ENCODE measurements at places on chromosomes 1 and 21.

GRCh38 chr21:31110430-31110829 lies 72.2 kb upstream of the KRTAP19-8 start:
- no peak for DNase-seq

DNA sequence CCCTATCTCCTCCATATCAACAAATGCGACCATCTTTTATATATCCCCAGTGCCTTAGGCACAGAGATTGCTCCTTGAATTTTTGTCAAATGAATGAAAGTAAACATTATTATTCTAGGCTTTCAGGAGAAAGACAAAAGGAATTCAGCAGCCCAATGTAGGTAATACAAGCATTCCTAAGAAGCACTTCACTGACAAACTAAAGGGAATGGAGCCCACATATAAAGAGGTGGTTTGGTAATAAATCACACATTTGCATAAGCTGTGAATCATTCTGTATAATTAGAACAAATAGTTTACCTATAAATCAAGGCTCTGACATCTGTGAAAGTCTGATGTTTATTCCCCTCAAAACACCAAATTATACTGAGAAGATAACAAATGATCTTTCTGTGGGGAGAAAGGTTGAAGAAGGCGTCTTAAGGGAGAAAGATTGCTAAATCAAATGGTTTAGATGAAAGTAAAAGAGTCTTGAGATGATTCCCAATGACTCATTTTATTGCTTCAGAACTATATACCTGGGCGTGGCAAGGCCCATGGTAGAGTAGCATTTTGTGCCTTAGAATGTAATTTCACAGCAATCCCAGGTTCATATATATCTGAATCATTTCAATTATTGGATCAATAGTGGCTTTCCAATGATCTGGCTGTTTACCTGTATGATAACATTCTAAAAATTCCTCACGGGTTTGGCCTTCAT lies 558.1 kb downstream of the AGBL4 start:
- no peak for DNase-seq

DNA sequence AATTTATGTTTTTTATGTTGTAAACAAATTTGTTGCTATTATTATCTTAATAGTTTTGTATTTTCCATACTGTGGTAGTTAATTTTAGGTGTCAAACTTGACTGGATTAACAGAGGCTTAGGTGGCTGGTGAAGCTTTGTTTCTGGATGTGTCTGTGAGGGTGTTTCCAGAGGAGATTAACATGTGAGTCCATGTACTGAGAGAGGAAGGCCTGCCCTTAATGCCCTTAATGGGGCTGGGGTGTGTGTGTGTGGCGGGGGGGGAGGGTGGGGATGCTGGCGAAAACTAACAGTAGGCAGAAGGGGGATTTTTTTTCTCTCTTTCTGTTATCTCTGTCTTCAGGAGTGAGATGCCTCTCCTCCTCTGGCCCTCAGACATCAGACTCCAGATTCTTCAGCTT lies 1.9 kb downstream of the OR14A16 start:
- no peak for DNase-seq

DNA sequence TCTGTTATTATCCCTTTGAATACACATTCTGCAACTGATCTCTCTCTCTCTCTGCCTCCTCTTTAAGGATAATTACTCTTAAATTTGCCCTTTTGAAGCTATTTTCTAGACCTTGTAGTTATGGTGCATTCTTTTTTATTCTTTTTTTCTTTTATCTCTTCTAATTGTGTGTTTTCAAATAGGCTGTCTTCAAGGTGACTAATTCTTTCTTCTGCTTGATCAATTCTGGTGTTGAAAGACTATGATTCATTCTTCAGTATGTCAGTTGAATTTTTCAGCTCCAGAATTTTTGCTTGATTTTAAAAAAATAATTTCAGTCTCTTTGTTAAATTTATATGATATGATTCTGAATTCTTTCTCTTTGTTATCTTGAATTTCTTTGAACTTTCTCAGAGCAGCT lies 95.6 kb upstream of the GPR52 start:
- DNase-seq = no peak

GRCh38 chr1:41514381-41514780 lies 29.9 kb upstream of the EDN2 start:
- no peak for DNase-seq

- peak; percentile 33 for DNase-seq
Observed at GRCh38 chr1:223423641-223424233, 30.5 kb downstream of the CCDC185 start.

DNA sequence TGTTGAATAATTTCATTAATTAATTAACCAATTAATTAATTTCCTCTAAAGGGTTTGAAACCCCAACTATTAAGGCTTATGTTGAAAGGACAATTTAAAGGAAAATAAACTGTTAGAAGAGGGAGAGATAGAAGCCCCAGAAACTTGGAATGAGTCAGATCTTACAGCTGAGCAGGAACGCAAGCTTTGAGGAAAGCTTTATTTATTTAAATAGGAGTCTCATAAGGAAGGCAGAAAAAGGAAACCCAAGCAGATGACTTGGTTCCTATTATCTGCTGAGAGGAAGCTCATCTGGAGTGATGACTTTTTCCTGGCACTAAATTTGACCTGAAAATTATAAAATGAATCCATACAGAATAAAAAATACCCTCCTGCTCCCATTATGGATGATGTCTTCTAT lies 105.1 kb downstream of the ROR1 start:
- DNase-seq = no peak

DNA sequence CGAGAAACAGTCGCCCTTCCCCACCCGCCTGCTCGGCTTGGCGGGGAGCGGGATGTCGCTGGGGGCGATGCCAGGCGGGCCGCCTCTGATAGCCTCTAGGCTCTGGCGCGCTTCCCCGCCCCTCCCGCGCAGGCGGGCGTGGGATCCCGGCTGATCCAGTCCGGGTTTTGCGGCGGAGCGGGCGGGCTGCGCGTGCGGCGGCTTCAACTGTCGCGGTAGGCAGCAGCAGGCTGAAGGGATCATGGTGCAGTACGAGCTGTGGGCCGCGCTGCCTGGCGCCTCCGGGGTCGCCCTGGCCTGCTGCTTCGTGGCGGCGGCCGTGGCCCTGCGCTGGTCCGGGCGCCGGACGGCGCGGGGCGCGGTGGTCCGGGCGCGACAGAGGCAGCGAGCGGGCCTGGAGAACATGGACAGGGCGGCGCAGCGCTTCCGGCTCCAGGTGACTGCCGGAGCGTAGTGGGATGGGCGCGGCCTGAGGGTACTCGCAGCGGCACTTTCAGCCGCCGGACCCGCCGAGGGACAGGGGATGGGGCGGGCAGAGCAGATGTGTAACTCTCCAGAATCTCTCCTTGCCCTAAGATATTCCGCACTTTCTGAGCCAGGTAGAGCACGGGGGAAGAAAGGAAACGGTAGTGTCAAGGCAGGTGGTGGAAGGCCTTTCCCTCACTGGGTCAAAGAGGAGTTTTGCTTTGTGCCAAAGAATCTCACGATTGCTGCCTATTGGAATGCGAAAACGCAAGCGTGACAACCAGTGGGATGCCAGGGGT lies at the start of gene FAAH:
FAAH (plus strand) TSS at position 210 of the 764 bp plus-strand sequence; CDS start at position 242, 32 bp downstream.
- DNase-seq = peak; percentile 69

DNA sequence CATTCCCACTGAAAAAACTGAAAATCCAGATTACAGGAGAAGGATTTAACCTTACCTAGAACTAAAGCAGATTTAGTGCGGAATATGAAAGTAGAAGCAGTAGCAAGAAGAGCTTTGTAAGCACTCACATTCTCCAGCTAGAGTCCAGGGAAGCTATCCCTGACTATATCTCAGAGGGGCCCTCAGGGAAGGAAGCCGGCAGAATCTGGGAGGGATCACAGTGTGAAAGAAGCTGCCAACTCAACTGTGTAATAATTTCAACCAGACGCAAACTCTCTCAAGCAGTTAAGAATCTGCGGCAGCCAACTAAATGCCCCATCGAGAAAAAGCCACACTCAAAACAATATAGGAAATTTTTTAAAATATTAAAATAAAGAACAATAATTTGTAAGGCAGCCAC lies 163.8 kb downstream of the EIF4G3 start:
- peak; percentile 37 for DNase-seq

DNA sequence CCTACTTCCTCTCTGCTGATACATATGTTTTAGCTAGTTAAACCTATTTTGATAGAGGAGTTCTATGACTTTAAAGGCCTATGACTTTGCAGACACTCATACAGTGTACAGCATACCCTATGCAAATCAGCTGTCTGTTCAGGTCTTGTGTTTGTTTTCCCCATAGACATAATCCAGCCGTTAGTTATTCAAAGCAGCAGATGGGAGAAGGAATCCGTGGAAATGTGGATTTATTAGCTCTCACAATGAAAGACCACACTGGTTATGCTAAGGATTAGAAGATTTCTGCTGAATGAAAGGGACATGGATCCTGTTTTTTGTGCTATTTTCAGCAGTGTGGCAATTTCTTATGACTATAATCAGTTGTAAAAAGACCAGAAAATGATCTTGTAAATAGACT lies 59.8 kb downstream of the MAST2 start:
- no peak for DNase-seq

GRCh38 chr1:116677474-116678062 lies 10.0 kb upstream of the IGSF3 start:
- DNase-seq = no peak

GRCh38 chr1:171643156-171643555 lies 9.3 kb downstream of the MYOC start:
- no peak for DNase-seq

GRCh38 chr1:31759298-31760023 lies 4.7 kb downstream of the ADGRB2 start:
- no peak for DNase-seq

DNA sequence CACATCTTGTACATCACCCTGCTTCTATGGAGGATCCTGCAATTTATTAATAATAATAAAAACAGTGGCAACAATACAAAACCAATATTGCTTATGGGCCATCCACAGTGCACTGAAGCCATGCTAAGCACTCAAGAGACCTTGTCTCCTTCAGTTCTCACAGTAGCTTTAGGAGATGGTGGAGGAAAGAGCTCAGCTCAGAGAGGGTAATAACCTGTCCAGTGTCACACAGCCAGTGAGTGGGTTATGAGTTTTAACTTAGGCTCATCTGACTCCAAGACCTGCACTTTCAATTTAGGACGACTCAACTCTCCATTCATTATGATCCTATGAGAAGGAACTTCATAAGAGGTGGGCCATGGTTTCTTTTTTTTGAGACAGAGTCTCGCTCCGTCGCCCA lies 347.6 kb upstream of the RUNX1 start:
- DNase-seq = no peak

DNA sequence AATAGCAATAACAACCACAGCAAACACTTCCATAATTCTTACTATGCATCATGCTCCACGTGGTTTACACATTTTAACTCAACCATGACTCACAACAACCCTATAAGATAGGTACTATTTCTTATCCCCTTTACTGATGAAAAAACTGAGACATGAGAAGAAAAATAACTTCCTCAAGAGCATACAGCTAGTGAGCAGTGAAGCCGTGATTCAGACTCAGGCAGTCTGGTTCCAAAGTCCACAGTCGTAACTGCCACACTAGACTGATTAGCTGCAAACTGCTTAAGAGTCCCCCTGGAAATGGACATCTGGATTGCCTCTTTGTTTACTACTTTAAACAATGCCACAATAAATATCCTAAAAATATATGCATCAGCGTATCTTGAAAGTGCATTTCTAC lies 55.7 kb downstream of the PLD5 start:
- DNase-seq = no peak

DNA sequence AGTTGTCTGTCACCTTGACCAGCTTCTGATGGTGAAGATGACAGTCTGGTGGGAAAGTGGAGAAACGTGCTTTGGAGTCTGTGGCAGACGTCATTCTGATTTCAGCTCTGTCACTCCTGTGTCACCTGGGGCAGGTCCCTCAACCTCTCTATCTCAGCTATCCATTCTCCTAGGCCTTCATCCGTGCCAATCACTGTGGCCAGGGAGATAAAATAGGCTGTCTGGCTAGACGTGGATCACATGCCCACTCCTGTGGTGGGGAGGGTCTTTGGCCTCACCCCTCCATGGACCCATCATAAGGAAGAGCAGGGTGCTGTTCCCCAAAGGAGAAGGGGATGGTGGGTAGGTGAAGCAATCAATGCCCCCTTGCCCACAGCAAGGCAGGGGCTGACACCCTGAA lies 140.3 kb downstream of the ACTL8 start:
- DNase-seq = no peak

DNA sequence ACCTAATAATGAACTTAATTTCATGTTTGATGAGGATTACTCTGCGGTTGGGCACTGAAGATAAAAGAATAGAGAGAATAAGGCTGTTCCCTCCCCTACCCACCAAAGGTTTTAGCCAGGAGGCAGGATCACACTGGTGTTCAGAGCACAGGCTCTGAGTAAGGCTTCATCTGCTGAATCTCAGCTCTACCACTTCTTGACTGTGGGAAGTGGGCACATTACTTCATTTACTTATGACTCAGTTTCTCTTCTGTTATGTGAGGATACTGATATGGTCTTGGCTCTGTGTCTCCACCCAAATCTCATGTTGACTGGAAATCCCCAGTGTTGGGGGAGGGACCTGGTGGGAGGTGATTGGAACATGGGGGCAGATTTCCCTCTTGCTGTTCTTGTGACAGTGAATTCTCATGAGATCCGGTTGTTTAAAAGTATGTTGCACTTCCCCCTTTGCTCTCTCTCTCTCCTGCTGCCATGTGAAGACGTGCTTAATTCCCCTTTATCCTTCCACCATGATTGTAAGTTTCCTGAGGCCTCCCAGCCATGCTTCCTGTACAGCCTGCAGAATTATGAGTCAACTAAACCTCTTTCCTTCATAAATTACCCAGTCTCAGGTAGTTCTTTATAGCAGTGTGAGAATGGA lies 79.7 kb downstream of the SMYD2 start:
- no peak for DNase-seq

DNA sequence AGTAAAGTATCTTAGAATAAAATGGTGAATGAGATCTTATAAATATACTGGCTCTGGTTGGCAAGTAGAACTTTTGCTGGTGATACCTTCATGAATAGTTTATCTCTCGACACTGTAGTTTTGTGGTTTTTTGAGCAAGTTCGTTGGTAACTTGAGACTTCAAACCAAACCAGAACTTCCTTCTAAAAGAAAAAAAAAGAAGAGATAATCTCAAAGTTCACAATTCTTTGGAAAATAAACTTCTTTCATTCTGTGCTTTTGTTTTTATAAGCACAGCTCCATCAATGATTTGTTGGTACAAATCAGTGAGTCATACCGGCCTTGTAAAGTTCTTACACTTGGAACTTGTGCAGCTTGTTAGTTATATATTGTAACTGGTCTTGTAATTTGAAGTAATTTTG lies 2.3 kb downstream of the HIPK1 start:
- peak; percentile 17 for DNase-seq

DNA sequence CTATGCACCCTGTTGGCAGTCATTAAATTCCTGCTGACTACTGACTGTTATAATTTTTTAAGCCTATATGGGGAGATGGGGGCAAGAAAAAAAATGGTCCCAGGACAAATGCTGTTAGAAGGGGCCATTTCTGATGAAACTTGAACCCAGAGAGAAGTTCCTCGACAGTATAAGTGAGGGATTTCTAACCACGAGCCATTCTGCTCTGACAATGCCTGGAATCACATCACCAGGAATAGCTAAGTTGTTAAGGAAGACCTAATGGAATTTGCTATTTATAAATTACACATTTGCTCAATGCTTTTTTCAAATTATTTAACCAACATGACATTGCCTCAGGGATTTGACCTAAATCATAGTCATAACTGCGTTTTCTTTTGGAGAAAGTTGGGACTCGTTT lies 55.2 kb downstream of the LHX9 start:
- no peak for DNase-seq
